ENCODE measurements at places on chromosomes 1 and 21.

DNA sequence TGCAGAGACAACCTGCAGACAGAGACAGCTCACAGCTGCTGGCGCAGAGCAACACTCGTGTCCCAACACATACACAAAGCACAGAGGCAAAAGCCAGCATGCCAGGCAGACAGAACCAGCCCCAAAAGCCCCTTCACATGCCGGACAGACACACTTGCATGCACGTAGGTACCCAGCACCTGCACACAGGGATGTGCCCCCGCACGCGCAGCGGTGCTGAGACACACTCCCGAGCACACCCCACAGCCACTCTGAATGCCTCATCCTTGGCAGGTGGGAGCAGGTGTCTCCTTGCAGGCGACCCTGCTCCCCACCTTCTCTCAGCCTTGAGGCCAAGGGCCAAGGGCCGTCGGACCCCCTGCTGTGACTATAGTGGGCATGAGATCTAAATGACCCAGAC lies 41.2 kb upstream of the ZC3H12A start:
- no peak for DNase-seq

DNA sequence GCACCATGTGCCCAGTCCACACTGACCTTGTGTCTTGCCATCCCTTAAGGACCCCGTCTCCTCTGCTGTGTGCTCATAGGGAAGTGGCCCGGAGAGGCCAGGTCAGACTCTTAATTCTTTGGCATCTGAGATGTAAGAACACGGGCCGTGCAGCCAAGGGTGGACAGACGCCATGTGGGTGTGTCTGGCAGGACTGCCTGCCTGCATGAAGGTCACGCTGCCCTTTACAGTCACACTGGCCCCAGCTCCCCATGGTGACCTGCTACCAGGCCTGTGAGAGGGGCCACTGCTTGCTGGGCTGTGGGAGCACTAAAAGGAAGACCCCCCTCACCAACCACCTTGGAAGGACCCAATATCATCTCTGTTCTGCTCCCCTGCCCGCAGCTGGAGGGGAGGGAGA lies 17.7 kb downstream of the DHRS3 start:
- no peak for DNase-seq

- peak; percentile 88 for DNase-seq
Observed at GRCh38 chr1:236064674-236065508, at the start of gene NID1. Gene NID1 (minus strand): TSS chr1:236065090. CDS start chr1:236065079, 11 bp downstream.

DNA sequence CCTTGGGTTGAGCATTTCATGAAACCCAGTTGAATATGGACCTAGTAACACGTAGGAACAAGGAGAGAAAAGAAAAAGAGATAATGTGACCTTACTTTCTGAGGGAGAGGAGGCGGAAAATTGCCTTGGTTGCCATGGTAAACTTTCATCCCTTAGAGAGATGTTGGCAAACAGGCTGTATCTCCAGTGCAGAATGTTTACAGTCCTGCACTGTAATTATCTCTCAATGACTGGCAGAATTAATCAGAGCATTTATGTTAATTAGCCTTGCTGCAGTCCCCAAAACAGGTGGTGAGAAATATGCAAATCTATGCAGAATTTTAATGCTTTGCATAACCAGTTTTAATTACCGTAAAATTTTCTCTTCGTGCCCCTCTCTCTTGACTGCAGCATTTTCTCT lies 147.3 kb downstream of the CD247 start:
- DNase-seq, result no peak

GRCh38 chr1:208584167-208584755 lies 340.1 kb upstream of the PLXNA2 start:
- no peak for DNase-seq

DNA sequence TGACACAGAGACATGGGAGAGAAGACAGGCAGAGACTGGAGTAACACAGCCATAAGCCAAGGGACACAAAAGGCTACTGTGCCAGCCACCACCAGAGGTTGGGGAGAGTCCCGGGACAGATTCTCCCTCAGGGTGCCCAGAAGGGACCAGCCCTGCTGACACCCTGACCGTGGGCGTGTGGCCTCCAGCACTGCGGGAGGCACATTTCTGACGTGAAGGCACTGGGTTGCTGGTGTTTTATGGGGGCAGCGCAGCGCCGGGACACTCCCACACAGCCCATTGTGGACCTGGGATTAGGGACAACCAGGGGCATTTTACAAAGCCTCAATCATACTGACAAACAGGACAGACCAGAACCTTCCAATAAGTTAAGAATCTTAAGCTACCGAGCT lies 26.2 kb downstream of the PRDM15 start:
- DNase-seq, result no peak

GRCh38 chr1:208165659-208166058 lies 78.5 kb downstream of the PLXNA2 start:
- DNase-seq, result no peak

DNA sequence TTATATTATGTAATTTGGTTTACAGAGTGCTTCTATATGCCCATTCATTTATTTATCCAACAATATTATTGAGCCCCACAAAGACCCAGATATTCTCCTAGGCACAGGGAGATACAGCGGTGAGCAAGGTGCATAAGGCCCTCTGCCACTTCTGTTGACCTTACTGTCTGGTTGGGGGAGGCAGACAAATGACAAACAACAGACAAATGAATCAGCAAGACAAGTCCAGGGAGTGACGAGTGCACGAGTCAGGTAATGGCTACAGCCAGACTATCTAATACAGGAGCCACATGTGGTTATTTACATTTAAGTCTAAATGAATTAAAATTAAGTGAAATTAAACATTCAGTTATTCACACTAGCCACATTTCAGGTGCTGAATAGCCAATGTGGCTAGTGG lies 22.0 kb upstream of the BCAR3 start:
- DNase-seq, result no peak

GRCh38 chr1:225318706-225319575 lies 108.9 kb downstream of the LBR start:
- DNase-seq, result no peak

- no peak for DNase-seq
Observed at GRCh38 chr1:36007741-36008140, 76.2 kb upstream of the TEKT2 start.

Measured in ecto neural progenitor cell (in vitro differentiated cells).